ENCODE measurements at places on chromosomes 3 and 15.

GRCh38 chr3:119365418-119365817 is 71.2 kb downstream of the ARHGAP31 start:
- H3K27ac ChIP-seq: no peak overlapping the region
- peaks cover 5% of the 10 kb centered on the region for H3K4me1 ChIP-seq
- H3K36me3 ChIP-seq: peaks cover 3% of the 10 kb centered on the region
- H3K4me3 ChIP-seq: no peak overlapping the region
- H3K27me3 ChIP-seq: no peaks in the 10 kb centered on the region

DNA sequence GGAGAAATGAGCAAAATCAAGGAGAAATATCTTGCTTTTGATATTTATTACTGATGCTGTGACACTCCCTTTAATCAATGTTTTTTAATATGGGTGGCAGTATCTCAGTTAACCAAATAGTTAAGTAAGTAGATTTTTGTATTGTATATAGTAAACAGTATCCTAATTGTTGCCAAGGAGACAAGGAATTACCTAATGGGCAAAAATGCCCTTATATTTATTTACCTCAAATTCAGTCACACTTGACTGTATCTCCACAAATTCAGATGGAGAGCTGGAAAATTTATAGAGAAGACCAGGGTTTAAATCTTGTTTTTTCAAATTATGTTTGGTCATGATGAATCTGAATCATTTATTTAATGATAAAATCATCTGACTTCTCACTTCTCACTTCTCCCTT is 3.6 kb upstream of the CHD2 start:
- H3K4me3 ChIP-seq: peak overlapping the region; percentile 6
- H3K4me1 ChIP-seq: peaks cover 51% of the 10 kb centered on the region
- peaks cover 87% of the 10 kb centered on the region for H3K36me3 ChIP-seq
- no peaks in the 10 kb centered on the region for H3K27me3 ChIP-seq
- peak overlapping the region; percentile 60 for H3K27ac ChIP-seq

- H3K4me3 ChIP-seq: peak overlapping the region; percentile 61
- peaks cover 64% of the 10 kb centered on the region for H3K27me3 ChIP-seq
- no peak overlapping the region for H3K27ac ChIP-seq
- H3K4me1 ChIP-seq: no peaks in the 10 kb centered on the region
These were observed 1.3 kb downstream of the RBPMS2 start for GRCh38 chr15:64774037-64774628.

DNA sequence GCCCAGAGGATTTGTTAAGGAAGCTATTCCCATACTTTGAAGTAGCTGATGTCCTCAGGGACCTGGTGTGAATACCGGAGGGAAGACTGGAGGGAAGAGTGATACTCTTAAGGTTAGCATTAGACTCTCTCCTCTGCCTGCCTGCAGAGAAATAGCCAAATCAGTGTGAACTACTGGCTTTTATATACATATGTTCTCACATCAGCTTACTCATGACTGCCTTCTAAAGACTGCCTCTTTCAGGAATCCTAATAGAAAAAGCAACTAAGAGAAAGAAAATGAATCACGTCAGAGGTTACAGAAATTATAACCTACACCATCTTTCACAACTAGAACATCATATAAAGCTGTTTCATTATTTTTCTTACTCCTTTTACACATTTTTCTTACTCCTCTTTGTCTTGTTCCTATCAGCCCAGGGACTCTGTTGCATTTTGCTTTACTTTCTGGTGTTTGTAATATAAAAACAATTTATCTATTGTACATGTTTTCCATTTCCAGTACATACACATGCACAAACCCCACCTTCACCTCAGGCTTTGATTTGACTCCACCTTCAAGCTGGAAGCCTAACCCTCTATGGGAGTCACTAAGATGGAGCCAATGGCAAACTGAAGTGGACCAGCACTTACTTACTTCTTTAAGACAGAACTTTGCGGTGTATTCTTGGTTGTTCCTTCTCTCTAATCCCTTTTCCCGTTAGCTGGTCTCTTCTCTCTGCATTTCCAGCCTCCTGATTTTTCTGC is 257.7 kb upstream of the UBE2E1 start:
- no peaks in the 10 kb centered on the region for H3K27me3 ChIP-seq
- H3K4me3 ChIP-seq: no peak overlapping the region
- H3K4me1 ChIP-seq: no peaks in the 10 kb centered on the region
- no peak for DNase-seq
- no peaks in the 10 kb centered on the region for H3K36me3 ChIP-seq

DNA sequence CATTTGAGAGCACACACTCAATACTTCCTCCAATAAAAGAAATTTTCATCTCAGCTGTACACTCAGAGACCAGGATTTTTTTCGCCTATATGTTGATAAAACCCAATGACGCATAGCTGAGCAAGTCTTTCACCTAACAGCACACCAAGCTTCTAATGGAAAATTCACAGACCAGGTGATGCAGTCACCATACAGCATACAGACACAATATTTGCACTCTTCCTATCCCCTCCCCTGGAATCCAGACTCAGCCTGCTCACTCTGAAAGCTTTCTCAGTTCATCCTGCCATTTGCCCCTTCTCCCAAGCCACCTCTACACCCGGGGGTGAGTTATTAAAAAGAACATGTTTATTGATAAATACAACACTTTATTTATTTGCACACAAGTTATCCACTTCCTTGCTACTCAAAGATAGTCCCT is 1.7 kb downstream of the TBC1D5 start:
- peaks cover 22% of the 10 kb centered on the region for H3K36me3 ChIP-seq
- H3K27me3 ChIP-seq: no peaks in the 10 kb centered on the region
- H3K27ac ChIP-seq: peak overlapping the region; percentile 62
- H3K4me1 ChIP-seq: peaks cover 39% of the 10 kb centered on the region
- peak overlapping the region; percentile 93 for H3K4me3 ChIP-seq

DNA sequence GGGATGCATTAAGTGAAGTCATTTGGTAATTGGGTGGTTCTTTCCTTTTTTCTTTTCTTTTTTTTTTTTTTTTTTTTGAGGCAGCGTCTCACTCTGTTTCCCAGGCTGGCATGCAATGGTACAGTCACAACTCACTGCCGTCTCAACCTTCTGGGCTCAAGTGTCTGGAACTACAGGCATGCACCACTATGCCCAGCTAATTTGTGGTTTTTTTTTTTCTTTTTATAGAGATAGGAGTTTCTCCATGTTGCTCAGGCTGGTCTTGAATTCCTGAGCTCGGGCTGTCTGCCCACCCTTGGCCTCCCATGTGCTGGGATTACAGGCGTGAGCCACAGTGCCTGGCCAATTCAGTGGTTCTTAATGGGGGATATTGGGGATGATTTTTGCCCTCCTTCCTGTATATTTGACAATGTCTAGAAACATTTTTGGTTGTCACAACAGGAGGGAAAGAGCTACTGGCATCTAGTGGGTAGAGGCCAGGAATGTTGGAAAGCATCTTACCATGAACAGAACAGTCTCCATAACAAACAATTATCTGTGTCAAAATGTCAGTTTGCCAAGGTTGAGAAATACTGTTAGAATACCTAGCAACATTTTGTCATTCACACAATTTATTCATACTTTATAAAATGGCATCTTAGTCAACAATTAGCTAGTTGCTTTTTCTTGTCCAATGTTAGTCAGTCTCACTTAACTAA is 79.4 kb upstream of the CNTN3 start:
- no peaks in the 10 kb centered on the region for H3K27me3 ChIP-seq
- no peaks in the 10 kb centered on the region for H3K4me1 ChIP-seq
- no peak overlapping the region for H3K4me3 ChIP-seq
- no peaks in the 10 kb centered on the region for H3K36me3 ChIP-seq
- no peak for DNase-seq
- H3K27ac ChIP-seq: no peak overlapping the region
